ENCODE measurements at places on chromosomes 7 and 10. TPM values are rescaled to one million over a fixed set of nuclear protein-coding genes. Genes with fewer than 3 reads are reported as not detected.

PRKCQ gene
- total RNA-seq, result 0.15 TPM

- H3K4me1 ChIP-seq, result peaks cover 40% of the 10 kb centered on the region
- no peak overlapping the region for H3K27ac ChIP-seq
- H3K27me3 ChIP-seq, result no peaks in the 10 kb centered on the region
- DNase-seq, result no peak
- H3K36me3 ChIP-seq, result no peaks in the 10 kb centered on the region
These were observed 1.2 kb upstream of the ADD3 start for GRCh38 chr10:110006358-110007160.

DNA sequence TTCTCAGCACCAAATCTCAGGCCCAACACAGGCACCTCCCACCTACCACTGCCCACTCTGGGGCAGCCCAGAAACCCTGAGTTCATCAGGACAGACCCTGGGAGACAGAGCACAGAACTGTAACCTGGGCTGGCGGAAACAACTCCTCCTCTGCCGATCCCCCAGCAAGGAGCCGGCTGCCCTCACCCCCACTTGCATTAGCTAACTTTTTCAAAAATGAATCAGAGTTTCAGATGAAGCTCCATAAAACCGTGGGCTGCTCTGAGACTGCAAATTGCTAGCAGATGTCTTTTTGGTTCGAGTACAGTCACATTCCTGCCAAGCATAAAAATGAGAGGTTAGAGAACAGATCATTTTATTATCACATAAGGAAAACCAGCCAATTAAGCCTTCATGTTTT is 93.4 kb upstream of the PARD3 start:
- no peak overlapping the region for H3K4me3 ChIP-seq
- peak; percentile 32 for DNase-seq
- peaks cover 36% of the 10 kb centered on the region for H3K4me1 ChIP-seq
- no peaks in the 10 kb centered on the region for H3K36me3 ChIP-seq

DNA sequence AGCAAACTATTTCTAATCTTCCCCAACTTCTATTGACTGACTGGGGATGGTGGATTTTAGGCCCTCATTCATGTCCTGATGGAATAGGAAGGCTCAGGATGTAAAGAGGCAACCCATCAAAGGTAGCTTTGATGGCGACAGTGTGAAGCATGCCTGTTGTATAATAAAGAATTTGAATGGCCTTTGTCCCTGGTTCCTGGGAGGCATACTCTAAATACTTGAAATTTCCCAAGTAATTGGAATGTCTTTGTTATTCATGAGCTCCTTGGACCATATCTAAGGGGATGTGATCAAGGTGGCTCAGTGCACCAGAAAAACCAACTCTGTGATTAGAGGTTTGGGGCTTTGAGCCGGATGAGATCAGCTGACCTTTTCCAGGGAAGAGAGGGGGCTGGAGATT is 264.5 kb upstream of the NEBL start:
- H3K4me3 ChIP-seq, result no peak overlapping the region
- no peak for DNase-seq
- no peaks in the 10 kb centered on the region for H3K4me1 ChIP-seq
- peaks cover 19% of the 10 kb centered on the region for H3K27me3 ChIP-seq
- no peaks in the 10 kb centered on the region for H3K36me3 ChIP-seq

CLEC2L gene
- not detected for total RNA-seq

Data from chondrocyte (in vitro differentiated cells).